ENCODE measurements at places on chromosomes 5 and 9. TPM values are rescaled to one million over a fixed set of nuclear protein-coding genes. Genes with fewer than 3 reads are reported as not detected.

PKD2L2 gene
- not detected for total RNA-seq

SUSD3 gene
- not detected for total RNA-seq

SNX18 gene
- 19.4 TPM for total RNA-seq

CDK7 gene
- total RNA-seq: 29.4 TPM

SYK gene
- 1.4 TPM for total RNA-seq

C5orf52 gene
- not detected for total RNA-seq

MARCOL gene
- total RNA-seq: not detected

C7 gene
- total RNA-seq: not detected

CMBL gene
- 22.2 TPM for total RNA-seq

CER1 gene
- total RNA-seq: 0.32 TPM

DNA sequence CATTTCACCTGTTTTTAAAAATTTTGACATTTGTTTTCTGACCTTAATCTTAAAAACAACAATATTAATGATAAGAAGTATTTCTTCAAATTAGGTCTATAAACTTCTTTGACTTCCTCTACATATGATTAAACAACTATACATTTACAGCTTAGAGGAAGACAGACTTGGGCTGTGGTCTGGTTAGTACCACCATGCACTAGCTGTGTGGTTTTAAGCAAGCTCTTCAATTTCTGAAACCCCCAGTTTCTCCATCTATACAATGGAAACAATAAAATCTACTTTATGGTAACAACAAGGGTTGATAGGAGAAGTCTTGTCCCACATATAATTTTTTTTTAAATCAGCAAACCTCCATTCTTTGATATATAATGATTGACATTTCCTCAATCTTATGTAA is 15.7 kb downstream of the ANKDD1B start:
- DNase-seq: no peak

GRCh38 chr9:4979239-4979638 is 5.8 kb upstream of the JAK2 start:
- DNase-seq: no peak

GRCh38 chr5:150075806-150076205 is 10.5 kb downstream of the CSF1R start:
- no peak for DNase-seq

DNA sequence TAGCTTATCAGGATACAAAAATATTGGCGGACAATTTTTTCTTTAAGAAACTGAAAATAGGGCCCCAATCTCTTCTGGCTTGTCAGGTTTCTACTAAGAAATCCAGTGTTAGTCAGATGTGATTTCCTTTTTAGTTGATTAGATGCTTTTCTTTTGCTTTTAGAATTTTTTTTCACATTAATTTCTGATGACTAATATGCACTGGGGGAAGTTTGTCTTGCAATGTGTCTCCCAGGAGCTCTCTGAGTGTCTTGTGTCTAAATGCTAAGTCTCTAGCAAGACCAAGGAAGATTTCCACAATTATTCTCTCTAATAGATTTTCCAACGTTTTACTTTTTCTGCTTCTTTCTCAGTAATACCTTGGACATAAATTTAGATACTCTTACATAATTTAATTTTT is 559.8 kb upstream of the TYRP1 start:
- DNase-seq: no peak

DNA sequence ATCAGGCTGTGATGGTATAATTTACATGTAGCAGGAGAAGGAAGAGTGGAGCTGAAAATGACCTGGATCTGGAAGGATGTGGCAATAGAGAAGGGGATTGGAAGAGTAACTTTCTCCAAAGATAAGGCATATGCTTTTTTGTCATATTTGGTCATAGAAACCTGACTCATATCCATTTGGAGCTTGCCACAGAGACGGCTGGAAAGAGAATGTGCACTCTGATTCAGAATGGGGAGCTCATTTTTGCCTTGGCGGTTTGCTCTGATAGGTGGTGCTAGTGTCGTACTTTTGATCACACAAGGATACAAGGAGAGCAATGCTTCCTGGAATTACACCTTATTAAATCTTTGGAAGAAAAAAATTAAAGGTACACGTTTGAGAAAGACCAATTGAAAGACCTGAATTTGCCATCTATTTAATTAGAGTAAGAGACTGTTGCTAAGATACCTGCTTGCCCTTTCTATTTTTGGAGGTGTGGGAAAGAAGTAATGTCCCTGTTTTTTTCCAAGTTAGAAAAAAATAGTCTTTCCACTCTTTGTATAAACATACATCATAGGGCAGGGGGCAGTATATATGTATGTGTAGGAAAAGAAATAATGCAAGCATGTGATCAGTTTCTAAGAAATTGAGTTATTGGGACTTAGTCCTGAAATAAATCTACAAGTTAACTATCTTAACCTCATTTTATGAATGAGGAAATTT is 5.4 kb downstream of the LSM11 start:
- DNase-seq: no peak

DNA sequence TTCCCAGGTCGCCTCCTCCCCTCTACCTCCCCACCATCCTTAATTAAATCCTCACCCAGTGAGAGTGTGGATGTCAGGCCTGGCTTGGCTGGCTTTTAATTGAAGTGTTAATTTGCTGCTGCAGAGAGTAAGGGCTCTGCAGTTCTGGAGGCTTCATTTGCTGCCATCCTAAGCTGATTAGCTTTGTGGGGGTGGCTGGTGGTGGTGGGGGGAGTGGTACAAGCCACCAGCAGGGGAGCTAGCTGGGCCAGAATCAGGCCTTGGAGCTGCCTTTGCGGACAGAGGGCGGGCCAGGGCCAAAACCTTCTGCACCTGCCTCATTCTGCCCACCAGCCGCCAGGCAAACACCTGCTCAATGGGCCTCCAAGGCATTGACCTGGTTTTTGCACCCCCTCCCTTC is 26.8 kb upstream of the TIFAB start:
- DNase-seq: no peak

DNA sequence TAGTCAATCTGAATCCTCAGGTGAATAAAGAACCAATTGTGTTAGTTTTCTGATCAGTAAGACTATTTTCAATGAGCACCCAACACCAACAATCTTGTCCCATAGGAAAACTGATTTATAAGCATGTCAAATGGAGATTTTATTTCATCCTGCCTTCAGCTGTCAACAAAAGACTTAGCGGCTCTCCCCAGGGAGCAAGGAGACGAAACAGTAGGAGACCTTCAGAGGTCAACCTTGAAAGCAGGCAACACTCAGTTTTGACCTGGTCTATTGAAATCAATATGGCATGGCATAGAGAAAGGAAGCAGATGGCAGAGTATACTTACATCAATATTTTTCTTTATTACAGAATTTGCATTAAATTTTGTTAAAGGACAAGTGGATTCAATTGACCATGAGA is 34.1 kb downstream of the ZNF622 start:
- no peak for DNase-seq

DNA sequence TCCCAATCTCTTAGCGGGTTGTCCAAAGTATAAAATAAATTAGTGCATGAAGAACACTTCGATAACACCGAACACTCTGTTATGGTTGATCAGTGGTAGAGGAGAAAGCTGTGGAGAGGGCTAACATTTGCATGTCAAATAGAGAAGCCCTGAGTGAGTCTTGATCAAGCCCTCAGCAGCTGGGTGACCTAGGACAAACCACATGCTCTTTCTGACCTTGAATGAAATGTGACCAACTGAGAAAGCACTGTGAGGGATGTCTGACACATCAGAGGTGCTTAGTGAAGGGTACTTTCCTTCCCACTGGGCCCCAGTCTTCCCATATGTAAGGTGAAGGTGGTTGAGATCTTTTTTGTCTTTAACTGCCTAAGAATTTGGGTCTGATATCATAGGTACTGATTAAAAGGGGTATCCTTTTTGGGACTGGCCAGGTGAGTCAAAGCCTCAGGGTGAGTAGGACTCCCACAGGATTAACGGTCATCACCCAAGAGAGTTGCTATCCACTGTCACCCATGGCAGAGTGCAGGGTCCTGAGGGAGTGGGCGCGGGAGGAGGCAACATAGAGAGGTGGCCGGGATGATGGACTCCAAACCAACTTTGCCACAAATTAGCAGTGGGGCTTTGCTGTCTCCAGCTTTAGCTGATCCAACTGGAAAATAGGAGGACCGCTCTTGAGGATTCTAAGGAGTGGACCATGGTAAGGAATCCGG is 53.5 kb downstream of the KIF4B start:
- DNase-seq: no peak

DNA sequence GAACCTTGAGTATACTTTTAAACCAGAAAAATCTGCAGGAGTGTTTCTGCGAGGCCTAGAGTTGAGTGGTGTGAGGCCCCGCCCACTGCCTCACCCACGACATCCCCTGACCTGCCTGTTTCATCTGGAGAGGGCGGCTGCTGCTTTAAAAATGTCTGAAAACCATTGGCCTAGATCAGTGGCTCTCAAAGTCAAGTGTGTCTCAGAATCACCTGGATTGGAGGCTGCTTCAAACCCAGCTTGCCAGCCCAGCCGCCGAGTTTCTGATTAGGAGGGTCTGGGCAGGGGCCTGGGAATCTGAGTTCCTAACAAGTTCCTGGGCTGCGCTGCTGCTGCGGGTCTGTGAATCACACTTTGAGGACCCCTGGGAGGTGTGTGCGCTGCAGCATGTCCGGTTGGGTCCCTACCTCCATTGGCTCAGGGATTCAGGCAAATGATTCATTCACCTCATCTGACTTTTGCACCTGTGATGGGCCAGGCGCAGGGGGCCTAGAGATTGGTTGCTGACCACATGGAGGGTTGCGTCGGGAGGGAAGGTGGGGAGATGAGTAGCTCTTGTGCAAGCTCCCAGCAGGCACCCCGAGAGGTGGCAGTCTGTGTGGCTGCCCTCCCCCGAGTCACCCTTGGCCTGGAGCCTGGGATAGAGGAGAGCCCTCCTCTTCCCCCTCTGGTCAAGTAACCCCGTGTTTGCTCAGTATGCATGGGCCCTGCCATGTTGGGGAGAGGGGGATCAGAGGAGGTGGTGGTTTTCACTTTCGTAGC is 27.6 kb upstream of the HMCN2 start:
- DNase-seq: no peak

DNA sequence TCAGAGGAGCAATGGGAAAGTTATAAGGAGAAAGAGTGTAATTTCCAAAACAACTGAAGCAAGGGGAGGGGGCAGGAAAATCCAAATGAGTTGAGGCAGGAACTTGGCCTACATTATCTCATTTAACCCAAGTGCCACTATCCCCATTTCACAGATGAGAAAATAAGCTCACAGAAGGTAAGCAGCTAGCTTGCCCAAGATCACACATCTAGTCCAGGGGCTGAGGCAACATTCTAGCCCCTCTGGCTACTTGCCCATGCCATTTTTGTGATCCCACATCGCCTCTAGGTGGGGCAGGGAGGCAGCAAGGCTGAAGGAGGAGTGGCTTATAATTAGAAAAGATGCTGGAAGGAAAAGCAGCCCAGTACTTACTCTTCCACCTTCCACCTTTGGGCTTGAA is 2.6 kb upstream of the PSIP1 start:
- no peak for DNase-seq

DNA sequence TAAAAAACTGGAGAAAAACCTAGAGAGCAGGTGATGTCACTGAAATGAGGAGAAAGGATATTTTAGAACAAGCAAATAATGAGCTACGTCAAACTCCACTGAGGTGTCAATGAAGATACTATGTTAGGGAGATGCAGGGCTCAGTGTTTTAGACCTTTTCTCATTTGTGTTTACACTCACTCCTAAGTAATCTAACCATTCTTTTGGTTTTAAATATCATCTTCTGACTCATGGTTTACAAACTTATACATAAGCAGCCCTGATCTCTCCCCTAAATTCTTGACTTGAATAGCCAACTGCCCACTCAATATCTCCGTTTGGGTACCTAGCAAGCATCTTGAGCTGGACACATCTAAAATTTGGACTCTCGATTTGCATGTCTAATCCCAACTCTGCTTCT is 272.4 kb downstream of the MEF2C start:
- no peak for DNase-seq

DNA sequence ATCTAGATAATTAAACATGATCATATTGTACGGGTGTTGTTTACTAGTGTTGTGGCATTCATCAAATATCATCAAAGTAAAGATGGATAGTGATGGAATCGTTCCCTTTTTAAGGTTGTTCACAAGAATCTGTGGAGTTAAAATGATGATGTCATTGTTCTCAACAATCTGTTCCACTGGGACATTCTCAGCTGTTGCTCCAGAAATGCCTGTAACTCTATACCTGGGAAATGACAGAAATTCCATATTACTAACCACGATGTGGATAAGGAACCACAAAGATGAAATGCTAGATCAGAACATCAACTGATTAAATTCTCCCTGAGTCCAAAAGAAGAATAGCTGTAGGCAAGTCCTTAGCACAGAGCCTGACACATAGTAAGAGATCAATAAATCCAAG is 38.0 kb downstream of the RIGI start:
- no peak for DNase-seq

- DNase-seq: no peak
These were observed 83.2 kb downstream of the TNC start for GRCh38 chr9:115034801-115035200.

GRCh38 chr5:173633304-173633703 is 16.9 kb upstream of the BOD1 start:
- no peak for DNase-seq

DNA sequence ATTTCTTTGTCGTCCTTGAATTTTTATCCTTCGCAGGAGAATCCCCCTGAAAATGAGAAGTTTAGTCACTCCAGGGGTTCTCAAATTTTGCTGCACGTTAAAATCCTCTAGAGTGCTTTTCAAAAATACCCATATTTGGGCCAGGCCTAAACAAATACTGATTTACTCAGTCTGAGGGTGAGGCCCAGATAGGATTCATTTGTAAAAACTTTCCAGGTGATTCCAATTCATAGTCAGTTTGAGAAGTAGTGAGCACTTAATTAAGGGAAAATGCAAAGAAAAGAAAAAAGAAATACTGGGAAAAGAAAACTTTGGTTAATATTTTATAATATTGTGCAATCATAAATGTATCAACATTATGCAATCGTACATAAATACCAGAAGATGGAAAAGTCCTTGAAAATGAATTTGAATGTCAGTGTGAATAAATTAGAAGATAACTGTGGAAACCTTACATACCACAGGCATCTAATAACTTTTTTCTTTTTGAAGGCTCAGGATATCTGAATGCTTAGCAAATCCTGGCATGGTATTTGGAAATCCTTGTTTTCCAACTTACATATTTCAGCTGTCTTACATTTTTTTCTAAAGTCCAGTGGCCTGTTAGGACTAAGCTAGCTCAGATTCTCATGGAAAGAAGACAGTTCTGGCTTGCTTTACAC is 116.5 kb upstream of the DAPK1 start:
- no peak for DNase-seq

DNA sequence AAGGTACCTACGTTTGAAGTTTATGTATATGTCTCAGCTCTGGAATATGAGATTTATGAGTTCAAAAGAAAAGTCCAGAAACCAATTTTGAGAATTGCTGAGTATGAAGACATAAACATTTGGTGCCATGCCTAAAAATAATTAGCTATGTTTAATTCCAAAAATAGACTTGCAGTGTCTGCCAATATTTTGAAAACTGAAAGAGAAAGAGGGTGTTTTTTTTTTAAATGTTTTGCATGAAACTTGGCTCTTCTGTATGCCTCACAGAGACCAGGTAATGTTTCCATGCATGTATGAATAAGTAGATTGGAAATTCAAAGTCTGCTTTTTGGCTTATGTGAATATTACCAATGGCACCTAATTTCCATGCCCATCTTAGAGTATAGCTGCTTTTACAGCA is 634.4 kb upstream of the C9orf72 start:
- no peak for DNase-seq
